HCT116 (cell line): ENCODE measurements at places on chromosomes 4 and X. TPM values are rescaled to one million over a fixed set of nuclear protein-coding genes. Genes with fewer than 3 reads are reported as not detected.

CT45A1 gene
- total RNA-seq = not detected

GIMD1 gene
- total RNA-seq = not detected

STOX2 gene
- total RNA-seq = 6.3 TPM

TBC1D8B gene
- total RNA-seq = 9.2 TPM

DNA sequence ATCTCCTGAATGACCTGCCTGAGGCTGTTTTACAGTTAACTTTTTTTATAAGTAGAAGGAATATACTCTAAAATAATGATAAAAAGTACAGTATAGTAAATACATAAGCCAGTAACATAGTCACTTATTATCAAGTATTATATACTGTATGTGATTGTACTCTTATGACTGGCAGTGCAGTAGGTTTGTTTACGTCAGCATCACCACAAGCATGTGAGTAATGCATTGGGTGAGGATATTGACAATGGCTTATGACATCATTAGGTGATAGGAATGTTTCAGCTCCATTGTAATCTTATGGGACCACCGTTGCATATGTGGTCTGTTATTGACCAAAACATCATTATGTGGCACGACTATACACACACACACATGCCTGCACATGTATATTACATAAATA is 20.5 kb downstream of the NUDT9 start:
- no peak for DNase-seq
- no peak overlapping the region for H3K27ac ChIP-seq
- H3K4me3 ChIP-seq = no peak overlapping the region
- no peaks in the 10 kb centered on the region for H3K4me1 ChIP-seq
- no peaks in the 10 kb centered on the region for H3K27me3 ChIP-seq

- no peak overlapping the region for H3K27ac ChIP-seq
- DNase-seq = peak; percentile 34
- H3K36me3 ChIP-seq = no peaks in the 10 kb centered on the region
- no peaks in the 10 kb centered on the region for H3K27me3 ChIP-seq
Observed at GRCh38 chr4:96352051-96352517, 512.2 kb downstream of the PDHA2 start.

- no peak overlapping the region for H3K27ac ChIP-seq
- DNase-seq = no peak
- no peaks in the 10 kb centered on the region for H3K36me3 ChIP-seq
- peaks cover 7% of the 10 kb centered on the region; the same call in 1 of the 2 replicates for H3K27me3 ChIP-seq
Observed at GRCh38 chr4:10180927-10181744, 64.5 kb upstream of the WDR1 start.

DNA sequence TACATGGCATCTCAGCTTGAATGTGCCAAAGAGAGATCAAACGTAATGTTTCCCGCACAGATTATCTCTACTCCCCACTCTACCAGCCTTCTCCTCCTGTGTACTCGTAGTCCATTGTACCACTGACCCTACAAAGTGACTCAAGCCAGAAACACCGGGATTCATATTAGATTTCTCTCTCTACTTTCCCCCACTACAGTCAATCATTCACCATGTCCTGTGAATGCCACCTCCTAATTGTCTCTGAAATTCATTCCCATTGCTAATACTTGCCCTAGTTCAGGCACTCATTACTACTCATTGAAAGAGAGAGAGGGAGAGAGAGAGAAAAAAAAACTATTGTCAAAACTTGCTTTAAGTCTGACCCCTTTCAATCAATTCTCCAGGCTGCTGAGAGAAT is 78.2 kb upstream of the LHFPL1 start:
- no peak for DNase-seq
- H3K27ac ChIP-seq = no peak overlapping the region
- no peaks in the 10 kb centered on the region for H3K36me3 ChIP-seq
- H3K4me3 ChIP-seq = no peak overlapping the region

GRCh38 chr4:13526658-13527057 is 17.6 kb downstream of the NKX3-2 start:
- no peak for DNase-seq
- H3K27ac ChIP-seq = no peak overlapping the region
- H3K27me3 ChIP-seq = no peaks in the 10 kb centered on the region
- no peaks in the 10 kb centered on the region for H3K36me3 ChIP-seq
- H3K4me1 ChIP-seq = no peaks in the 10 kb centered on the region
- no peak overlapping the region for H3K4me3 ChIP-seq

DNA sequence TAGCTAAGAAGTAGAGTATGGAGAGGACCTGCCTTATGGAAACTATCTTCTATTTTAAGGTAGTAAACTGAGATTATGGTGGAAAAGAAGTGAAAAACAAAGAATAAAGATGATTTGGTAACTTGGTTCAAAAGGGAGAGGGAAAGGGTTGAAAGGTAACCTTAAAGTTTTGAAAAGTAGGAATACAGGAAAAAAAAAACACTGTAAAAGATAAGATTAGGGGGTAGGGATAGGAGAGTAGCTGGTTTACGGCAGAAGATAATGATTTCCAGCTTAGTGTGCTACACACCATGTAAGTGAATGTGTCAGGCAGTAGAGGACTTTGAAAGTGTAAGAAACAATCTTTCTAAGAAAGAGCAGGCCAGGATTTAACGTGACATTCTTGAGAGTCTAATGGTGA is 35.3 kb downstream of the FAM13A start:
- no peak overlapping the region for H3K27ac ChIP-seq
- no peak overlapping the region for H3K4me3 ChIP-seq
- peaks cover 10% of the 10 kb centered on the region; the same call in 1 of the 2 replicates for H3K36me3 ChIP-seq
- H3K27me3 ChIP-seq = no peaks in the 10 kb centered on the region
- no peaks in the 10 kb centered on the region for H3K4me1 ChIP-seq

GRCh38 chr4:67437974-67438713 is 107.2 kb downstream of the CENPC start:
- no peaks in the 10 kb centered on the region for H3K4me1 ChIP-seq
- no peaks in the 10 kb centered on the region for H3K27me3 ChIP-seq
- no peaks in the 10 kb centered on the region for H3K36me3 ChIP-seq

DNA sequence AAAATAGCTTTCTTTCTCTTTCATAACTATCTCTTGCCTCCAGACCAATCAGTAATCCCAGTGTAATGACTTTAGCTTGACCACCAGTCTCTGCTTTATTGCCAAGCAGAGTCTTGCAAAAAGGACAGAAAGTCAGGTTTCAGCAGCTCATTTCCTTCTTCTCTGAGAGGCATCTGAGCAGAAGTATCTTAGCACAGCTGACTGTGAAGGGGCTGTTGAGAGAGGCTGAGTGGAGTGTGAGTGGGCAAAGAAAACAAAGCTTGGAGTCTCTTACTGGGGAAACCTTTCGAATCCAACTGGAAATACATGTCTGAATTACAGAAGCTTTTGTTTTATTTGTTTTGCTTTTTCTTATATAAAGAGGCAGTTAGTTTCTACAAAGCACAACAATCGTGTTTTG is 170.3 kb upstream of the IGFBP7 start:
- no peaks in the 10 kb centered on the region for H3K4me1 ChIP-seq
- no peak for DNase-seq
- H3K27ac ChIP-seq = no peak overlapping the region
- H3K36me3 ChIP-seq = no peaks in the 10 kb centered on the region

MAGEA8 gene
- total RNA-seq = not detected

DNA sequence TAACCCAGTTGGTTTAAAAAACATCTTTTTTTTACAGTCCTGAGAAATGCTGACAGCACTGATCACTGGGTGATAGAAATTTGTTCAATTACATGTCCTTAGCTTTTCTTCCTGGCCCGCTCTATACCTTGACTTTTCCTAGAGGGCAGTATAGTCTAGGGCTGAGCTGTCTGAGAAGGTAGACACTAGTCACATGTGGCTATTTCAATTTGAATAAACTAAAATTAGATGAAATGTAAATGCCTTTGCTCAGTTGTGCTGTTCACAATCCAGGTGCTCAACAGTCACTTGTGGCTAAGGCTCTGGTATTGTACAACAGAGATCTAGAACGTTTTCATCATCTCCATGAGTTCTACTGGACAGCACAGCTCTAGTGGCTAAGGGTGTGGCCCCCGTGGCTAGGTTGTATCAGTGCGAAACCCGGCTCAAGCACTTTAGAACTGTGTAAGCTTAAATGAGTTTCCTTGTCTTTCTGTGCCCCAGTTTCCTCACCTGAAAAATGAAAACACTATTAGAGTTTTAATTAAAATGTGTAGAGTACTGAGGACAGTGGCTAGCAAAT is 111.6 kb upstream of the WDR17 start:
- DNase-seq = no peak
- no peaks in the 10 kb centered on the region for H3K36me3 ChIP-seq
- no peaks in the 10 kb centered on the region for H3K4me1 ChIP-seq
- no peak overlapping the region for H3K27ac ChIP-seq
- no peak overlapping the region for H3K4me3 ChIP-seq
- H3K27me3 ChIP-seq = no peaks in the 10 kb centered on the region

GRCh38 chr4:26985873-26986272 is 125.2 kb downstream of the STIM2 start:
- no peaks in the 10 kb centered on the region for H3K27me3 ChIP-seq
- H3K4me3 ChIP-seq = no peak overlapping the region
- no peaks in the 10 kb centered on the region for H3K36me3 ChIP-seq
- no peak overlapping the region for H3K27ac ChIP-seq
- H3K4me1 ChIP-seq = no peaks in the 10 kb centered on the region

DNA sequence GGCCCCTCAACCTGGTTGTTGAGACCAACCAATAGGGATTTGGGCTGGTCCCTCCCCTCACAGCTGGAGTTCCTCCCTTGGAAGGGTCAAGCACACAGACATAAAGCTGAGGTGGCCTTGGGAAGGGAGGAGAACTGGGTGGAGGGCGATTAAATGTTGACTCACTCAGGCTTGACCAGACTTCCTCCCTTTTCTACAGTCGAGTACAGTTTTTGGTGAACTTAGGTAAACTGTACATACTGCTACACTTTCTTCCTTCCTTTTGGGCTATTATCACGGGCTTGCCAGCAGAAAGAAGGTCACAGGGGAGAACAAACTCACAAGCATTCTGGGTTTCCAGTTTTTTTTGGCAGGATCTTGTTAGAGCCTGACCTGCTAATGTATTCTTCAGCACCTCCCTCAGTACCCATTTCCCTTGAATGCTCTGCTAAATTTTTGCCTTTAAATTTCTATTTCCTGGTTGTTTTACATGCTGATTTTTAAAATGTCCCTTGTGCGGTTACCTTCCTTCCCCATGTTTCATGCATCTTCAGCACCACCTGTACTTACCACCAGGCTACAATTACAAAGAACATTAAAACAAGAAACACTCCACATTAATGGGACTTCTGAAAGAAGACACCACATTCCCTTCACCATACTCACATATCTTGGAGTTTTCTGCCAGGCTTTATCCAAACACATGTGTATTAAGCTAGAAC is 135.2 kb upstream of the RASGEF1B start:
- no peaks in the 10 kb centered on the region for H3K4me1 ChIP-seq
- no peak for DNase-seq
- peaks cover 15% of the 10 kb centered on the region for H3K27me3 ChIP-seq
- no peak overlapping the region for H3K4me3 ChIP-seq
- H3K27ac ChIP-seq = no peak overlapping the region

DNA sequence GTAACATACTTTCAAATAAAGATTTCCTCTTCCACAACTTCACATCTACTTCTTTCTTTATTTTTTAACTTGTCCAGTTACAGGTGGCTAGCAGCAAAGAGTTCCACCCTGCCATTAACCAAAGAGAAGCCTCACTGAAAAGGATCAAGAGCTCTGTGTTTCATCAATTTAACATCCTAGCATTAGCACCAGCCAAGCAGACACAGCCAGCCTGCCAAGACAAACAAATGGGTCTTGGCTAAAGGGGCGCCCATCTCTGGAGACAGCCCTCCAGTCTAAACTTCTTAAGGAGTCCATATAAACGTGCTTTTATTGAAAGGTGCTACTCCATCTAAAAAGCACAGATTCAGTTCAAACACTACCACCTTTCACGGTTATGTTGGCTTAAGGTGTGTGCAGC is 105.3 kb downstream of the ADAMTS3 start:
- DNase-seq = no peak
- H3K4me3 ChIP-seq = no peak overlapping the region
- no peaks in the 10 kb centered on the region for H3K4me1 ChIP-seq
- H3K36me3 ChIP-seq = no peaks in the 10 kb centered on the region

DNA sequence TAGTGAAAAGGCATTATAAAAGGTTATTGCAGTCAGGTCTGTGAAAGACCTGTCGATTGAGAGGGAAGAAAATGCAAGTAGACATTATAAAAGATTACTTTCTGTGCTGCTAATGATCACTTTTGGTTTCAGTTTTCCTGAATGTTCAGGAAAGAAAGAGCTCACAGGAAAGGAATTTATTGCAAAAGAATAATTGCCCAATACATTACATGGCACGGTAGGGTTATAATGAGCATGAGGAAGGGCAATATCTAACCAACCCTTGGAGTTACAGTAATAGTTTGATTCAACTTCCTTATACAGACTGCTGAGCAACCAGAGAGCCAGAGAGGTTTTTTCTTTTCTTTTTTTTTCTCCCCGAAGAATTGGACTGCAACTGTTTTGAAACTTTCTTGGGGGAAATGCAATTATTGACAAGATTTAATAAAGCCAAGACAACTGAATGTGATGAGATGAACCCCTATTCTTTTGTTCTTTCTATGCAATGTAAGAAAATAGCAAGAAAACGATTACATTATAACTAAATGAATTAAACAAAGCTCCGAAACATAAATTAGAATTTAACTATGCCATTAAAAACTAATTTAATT is 247.0 kb downstream of the C4orf33 start:
- peaks cover 3% of the 10 kb centered on the region; the same call in 1 of the 2 replicates for H3K4me1 ChIP-seq
- H3K27me3 ChIP-seq = no peaks in the 10 kb centered on the region
- H3K36me3 ChIP-seq = no peaks in the 10 kb centered on the region
- no peak overlapping the region for H3K27ac ChIP-seq
- DNase-seq = no peak

- no peaks in the 10 kb centered on the region for H3K27me3 ChIP-seq
- DNase-seq = no peak
- H3K4me1 ChIP-seq = no peaks in the 10 kb centered on the region
- H3K36me3 ChIP-seq = no peaks in the 10 kb centered on the region
Observed at GRCh38 chr4:94759767-94760211, 2.0 kb downstream of the BMPR1B start.

GRCh38 chrX:153818571-153819383 is 11.6 kb downstream of the PDZD4 start:
- H3K4me3 ChIP-seq = peak overlapping the region; percentile 46
- no peaks in the 10 kb centered on the region for H3K36me3 ChIP-seq
- no peak for DNase-seq
- no peak overlapping the region; the same call in 1 of the 2 replicates for H3K27ac ChIP-seq
- H3K4me1 ChIP-seq = no peaks in the 10 kb centered on the region
- H3K27me3 ChIP-seq = no peaks in the 10 kb centered on the region

DNA sequence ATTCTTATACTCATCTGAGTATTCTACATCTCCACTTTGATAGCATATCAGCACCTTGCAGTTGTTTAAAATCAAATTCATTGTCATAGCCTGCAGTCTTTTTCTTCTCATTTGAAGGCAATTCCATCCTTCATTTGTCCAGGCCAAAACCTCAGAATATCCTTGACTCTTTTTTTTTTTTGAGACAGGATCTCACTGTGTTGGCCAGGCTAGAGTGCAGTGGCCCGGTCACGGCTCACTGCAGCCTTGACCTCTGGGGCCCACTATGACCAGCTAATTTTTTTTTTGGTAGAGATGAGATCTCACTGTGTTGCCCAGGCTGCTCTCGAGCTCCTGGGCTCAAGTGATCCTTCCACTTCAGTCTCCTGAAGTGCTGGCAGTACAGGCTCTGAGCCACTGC is 2.6 kb downstream of the MRPL1 start:
- H3K27ac ChIP-seq = no peak overlapping the region
- peaks cover 17% of the 10 kb centered on the region for H3K4me1 ChIP-seq
- no peak for DNase-seq
- H3K36me3 ChIP-seq = peaks cover 2% of the 10 kb centered on the region; the same call in 1 of the 2 replicates
- H3K27me3 ChIP-seq = no peaks in the 10 kb centered on the region
